ENCODE measurements at places on chromosomes 4 and X.
A peak's percentile ranks its signal among the peaks of the same experiment; 100 is the strongest.

DNA sequence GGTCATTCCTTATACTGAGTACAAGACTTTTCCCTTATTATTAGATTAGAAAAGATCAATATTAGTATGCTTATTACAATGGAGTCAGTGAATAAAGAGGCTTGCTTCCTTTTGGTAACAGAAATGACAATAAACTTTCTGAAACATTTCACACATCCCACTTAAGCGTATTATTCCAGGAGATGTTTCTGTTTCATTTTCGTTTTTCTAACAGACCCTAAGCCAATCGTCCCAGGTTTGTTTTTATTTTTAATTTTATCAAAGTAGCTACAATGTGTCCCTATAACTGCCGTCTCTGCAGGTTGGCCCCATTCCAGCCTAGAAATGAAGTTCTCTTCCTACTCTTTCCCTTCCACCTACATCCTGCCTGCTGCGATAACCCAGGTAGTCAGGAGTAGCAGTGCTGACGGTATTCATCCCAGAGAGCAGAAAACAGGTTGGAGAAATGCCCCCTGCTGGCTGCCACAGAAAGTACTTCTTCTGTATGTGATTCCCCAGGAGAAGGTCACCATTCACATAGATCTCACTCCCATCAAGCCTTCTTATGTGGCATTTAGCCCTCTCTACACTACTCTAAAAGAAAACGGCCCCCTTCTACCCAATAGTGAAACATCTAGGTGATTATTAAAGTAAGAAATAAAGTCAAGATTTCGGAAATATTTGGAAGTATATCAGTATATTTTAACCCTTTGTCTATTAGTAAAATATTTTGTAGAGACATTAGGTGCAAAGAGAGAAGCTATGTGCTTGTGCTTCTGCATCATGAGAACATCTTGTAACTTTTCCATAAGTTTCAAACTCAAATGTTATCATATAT lies 40.4 kb downstream of the ENPEP start:
- peak; percentile 73 for DNase-seq
- no peaks in the 10 kb centered on the region for H3K36me3 ChIP-seq
- H3K27ac ChIP-seq = no peak overlapping the region
- no peak overlapping the region for H3K4me3 ChIP-seq
- H3K4me1 ChIP-seq = no peaks in the 10 kb centered on the region
- no peaks in the 10 kb centered on the region for H3K27me3 ChIP-seq

DNA sequence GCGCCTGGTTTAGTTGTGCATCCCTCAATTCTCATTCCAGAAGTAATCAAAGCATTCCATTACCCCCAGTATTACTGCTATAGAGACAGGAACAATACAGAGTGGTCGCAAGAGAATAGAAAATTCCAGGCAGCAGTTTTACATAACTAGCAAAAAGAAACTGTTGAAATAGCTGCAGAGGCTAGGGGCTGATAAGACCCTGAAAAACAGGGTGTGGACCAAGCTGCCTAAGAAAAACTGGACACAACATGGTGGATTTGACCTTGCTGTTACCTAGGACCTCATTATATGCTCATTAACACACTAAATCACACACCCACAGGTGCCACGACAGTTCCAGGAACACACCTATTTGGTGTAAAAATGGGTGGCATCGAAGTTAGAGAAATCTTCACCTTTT lies 15.4 kb downstream of the EPGN start:
- H3K4me1 ChIP-seq = peaks cover 10% of the 10 kb centered on the region
- no peak for DNase-seq
- no peak overlapping the region for H3K27ac ChIP-seq

DNA sequence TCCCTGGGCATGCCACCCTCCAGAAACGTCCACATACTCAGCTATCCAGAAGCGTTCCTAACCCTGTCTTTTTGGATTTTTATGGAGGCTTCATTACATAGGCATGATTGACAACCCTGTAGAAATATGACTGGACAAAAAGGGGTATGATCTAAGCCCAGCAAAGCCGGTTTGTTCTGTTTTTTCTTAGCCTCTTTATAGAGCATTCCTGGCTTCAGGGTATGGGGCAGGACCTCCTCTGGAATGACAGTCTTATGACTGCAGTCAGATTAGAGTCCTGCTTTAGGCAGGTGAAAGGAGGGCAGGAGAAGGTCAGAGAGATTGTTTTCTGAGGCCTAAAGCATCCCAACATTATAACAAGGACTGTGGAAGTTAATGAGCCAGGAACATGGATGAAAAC lies 137.4 kb downstream of the DCLK2 start:
- no peaks in the 10 kb centered on the region for H3K36me3 ChIP-seq
- no peaks in the 10 kb centered on the region for H3K27me3 ChIP-seq
- H3K27ac ChIP-seq = no peak overlapping the region
- H3K4me1 ChIP-seq = peaks cover 12% of the 10 kb centered on the region
- H3K4me3 ChIP-seq = no peak overlapping the region

DNA sequence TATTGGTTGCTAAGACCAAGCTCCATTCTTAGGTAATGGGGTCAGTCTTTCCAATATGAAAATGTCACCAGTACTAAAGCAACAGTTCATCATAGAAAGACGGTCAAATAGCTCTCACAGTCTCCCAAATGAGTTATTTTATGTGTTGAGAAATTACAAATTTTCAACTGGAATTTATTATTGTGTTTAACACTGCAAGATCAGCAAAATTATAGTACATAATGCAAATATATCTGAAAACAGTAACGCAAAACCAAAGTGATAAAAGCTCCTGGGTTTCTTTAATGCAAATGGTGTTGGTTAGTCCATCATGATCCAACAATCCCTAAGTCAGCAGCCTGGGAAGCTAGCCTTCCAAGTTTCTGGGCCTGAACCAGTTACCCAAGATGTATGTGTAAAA lies 61.5 kb upstream of the EGFL6 start:
- no peaks in the 10 kb centered on the region for H3K27me3 ChIP-seq
- no peak overlapping the region for H3K4me3 ChIP-seq
- H3K36me3 ChIP-seq = no peaks in the 10 kb centered on the region
- H3K4me1 ChIP-seq = no peaks in the 10 kb centered on the region

- no peaks in the 10 kb centered on the region for H3K4me1 ChIP-seq
- no peak for DNase-seq
- H3K27me3 ChIP-seq = no peaks in the 10 kb centered on the region
- H3K4me3 ChIP-seq = no peak overlapping the region
- no peak overlapping the region for H3K27ac ChIP-seq
Measured at GRCh38 chrX:130435937-130436336, 34.1 kb downstream of the RBMX2 start.

- no peak overlapping the region for H3K27ac ChIP-seq
- H3K36me3 ChIP-seq = no peaks in the 10 kb centered on the region
- peaks cover 2% of the 10 kb centered on the region for H3K4me1 ChIP-seq
- H3K4me3 ChIP-seq = no peak overlapping the region
Measured at GRCh38 chr4:10584042-10584441, 100.5 kb downstream of the CLNK start.

- H3K27ac ChIP-seq = no peak overlapping the region
- H3K27me3 ChIP-seq = no peaks in the 10 kb centered on the region
- DNase-seq = no peak
- no peak overlapping the region for H3K4me3 ChIP-seq
Measured at GRCh38 chr4:89753601-89754066, 83.3 kb downstream of the SNCA start.

DNA sequence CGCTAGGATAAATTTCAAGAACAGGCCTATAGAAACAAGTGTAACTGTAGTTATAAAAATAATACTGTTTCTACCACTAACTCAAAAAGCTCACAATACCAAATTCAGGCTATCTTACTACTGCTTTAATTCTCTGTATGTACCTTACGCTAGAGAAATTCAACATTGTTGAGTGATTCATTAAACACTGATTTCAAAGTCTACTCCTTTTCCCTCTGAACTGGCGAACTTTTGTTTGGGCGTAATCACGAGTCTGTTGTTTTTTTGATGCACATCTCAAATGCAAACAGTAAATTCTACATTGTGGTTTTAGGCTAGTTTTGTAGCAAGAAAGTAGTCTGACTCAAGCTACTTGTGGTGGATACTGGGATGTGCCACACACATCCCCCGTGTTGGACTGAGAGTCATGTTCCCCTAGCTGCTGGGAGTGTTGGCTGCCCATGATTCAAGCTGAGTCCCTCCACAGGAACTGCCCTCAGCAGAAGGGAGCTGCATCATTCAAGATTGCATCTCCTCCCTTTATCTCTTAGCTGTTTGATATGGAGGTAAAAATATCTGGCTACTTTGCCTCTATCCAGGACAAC lies 406.1 kb downstream of the RAPGEF2 start:
- H3K27ac ChIP-seq = no peak overlapping the region
- DNase-seq = no peak
- no peak overlapping the region for H3K4me3 ChIP-seq
- H3K4me1 ChIP-seq = peaks cover 28% of the 10 kb centered on the region
- H3K27me3 ChIP-seq = no peaks in the 10 kb centered on the region

- no peak for DNase-seq
- H3K36me3 ChIP-seq = no peaks in the 10 kb centered on the region
- H3K27ac ChIP-seq = no peak overlapping the region
- H3K27me3 ChIP-seq = no peaks in the 10 kb centered on the region
- H3K4me1 ChIP-seq = peaks cover 2% of the 10 kb centered on the region
Measured at GRCh38 chr4:40448875-40449274, 113.7 kb downstream of the CHRNA9 start.

GRCh38 chrX:148609515-148610327 lies 109.3 kb downstream of the AFF2 start:
- H3K27ac ChIP-seq = no peak overlapping the region
- H3K36me3 ChIP-seq = no peaks in the 10 kb centered on the region

GRCh38 chrX:104335756-104336155 lies 81.0 kb upstream of the ESX1 start:
- no peaks in the 10 kb centered on the region for H3K36me3 ChIP-seq
- H3K4me3 ChIP-seq = no peak overlapping the region
- no peaks in the 10 kb centered on the region for H3K27me3 ChIP-seq
- DNase-seq = no peak
- no peak overlapping the region for H3K27ac ChIP-seq

DNA sequence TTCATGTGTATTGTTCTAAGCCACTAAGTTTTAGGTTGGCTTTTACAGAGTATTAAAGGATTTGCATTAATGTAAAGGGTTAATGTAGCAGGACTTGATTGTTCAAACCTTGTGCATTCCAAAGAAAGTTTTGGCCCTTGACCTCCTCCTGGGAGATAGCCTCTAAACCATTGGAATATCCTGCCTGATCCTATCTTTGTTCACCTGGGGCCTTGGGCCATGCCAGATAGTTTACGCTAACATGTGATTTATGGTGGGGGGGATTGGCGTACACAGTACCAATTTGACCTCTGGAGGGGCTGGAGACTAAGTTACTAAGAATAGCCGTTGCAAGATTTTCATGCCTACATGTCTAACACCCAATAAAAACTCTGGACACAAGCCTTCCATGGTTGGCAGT lies 1002.7 kb upstream of the PABPC4L start:
- no peaks in the 10 kb centered on the region for H3K4me1 ChIP-seq
- no peaks in the 10 kb centered on the region for H3K27me3 ChIP-seq
- no peak overlapping the region for H3K4me3 ChIP-seq
- DNase-seq = peak; percentile 31

DNA sequence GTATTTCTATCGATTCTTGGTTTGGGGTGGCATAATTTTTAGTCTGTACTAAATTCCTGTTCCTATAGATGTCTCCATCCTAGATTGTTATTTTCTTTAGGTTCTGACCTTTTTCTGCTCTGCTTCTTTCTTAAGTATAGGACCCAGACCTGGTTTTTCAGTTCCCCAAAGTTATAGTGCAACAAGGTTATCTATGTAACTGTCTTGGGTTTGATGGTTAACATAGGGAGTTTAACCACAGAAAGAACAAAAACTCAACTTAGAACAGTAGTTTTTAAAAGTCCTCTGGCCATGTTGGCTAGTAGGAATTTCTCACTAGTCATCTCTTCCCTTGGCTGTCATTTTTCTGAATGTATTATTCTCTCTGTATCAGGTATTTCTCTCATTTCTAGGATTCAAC lies 38.8 kb upstream of the MAD2L1 start:
- no peaks in the 10 kb centered on the region for H3K4me1 ChIP-seq
- DNase-seq = no peak

GRCh38 chr4:83389756-83390505 lies 55.3 kb upstream of the HPSE start:
- peaks cover 22% of the 10 kb centered on the region for H3K4me1 ChIP-seq
- no peak for DNase-seq
- no peak overlapping the region for H3K27ac ChIP-seq
- H3K36me3 ChIP-seq = no peaks in the 10 kb centered on the region
- no peak overlapping the region for H3K4me3 ChIP-seq
- H3K27me3 ChIP-seq = peaks cover 74% of the 10 kb centered on the region

DNA sequence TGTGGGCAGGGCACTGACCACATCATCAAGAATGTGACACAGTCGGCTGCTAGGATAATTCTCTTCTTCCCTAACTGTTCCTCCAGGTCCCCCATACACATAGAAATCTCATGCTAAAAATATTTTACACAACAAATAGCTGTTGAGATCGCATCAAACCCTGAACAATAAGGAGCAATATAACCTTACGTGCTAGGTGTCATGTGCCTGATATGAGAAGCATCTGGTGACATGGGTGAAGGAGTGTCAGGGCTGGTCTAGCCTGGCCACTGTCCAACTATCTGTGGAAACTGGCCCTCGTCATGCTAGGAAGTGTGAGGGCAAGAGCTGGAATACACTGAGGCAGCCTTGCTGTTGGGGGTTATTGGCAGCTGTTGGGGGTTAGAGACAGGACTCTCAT lies 167.3 kb upstream of the PGRMC2 start:
- peaks cover 9% of the 10 kb centered on the region for H3K4me1 ChIP-seq
- H3K27ac ChIP-seq = no peak overlapping the region
- no peak for DNase-seq
- H3K36me3 ChIP-seq = no peaks in the 10 kb centered on the region

GRCh38 chr4:119626943-119627266 lies 1.7 kb downstream of the PDE5A start:
- H3K4me3 ChIP-seq = peak overlapping the region; percentile 82
- H3K4me1 ChIP-seq = peaks cover 19% of the 10 kb centered on the region
- H3K27ac ChIP-seq = no peak overlapping the region
- H3K36me3 ChIP-seq = no peaks in the 10 kb centered on the region

DNA sequence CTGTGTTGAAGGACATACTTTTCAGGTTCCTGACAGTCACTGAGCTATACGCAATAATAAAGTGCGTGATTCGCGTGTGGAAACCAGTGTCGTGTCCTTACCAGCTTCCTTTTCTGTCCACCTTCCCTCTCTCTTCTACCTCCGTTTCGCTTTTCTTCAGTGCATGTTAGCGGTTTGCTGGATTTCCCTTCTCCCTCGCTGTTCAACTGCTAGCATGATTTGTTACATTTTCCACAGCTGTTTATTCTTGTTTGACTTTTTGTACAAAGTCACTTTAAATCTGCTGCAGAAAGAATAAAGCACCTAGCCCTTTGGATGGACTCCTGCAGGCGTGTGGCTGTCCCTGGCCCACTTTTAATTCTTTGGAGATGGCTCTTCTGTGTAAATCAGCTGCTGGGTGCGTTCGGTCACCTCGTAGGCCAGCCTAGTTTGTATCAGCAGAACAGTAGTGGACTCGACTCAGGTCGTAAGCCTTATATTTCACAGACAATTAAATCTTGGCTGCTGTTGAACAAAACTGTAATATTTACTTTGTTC lies 8.9 kb upstream of the HAND2 start:
- H3K36me3 ChIP-seq = no peaks in the 10 kb centered on the region
- peak overlapping the region; percentile 36 for H3K4me3 ChIP-seq
- peaks cover 18% of the 10 kb centered on the region for H3K4me1 ChIP-seq
- peaks cover 100% of the 10 kb centered on the region for H3K27me3 ChIP-seq

All from neural progenitor cell (in vitro differentiated cells).